ENCODE measurements at places on chromosomes 2 and 18.

GRCh38 chr18:14174706-14175085 is 42.5 kb upstream of the ZNF519 start:
- no peak for DNase-seq

DNA sequence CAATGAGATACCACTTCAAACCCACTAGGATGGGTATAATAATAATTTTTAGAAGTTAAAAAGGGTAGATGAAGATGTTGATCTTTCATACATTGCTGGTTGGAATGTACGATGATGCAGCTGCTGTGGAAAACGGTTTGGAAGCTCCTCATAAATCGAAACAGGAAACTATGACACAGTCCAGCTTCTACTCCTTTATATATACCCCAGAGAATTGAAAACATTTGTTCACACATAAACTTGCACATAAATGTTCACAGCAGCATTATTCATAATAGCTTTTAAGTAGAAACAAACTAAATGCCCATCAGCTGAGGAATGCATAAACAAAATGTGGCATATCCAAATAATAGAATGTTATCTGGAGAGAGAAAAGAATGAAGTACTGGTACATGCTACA is 95.0 kb downstream of the STRADB start:
- no peak for DNase-seq

- DNase-seq: no peak
Observed at GRCh38 chr18:75407468-75408437, 19.8 kb downstream of the SMIM21 start.

GRCh38 chr18:23885750-23886149 is 128.8 kb upstream of the TTC39C start:
- no peak for DNase-seq

GRCh38 chr2:139631966-139632365 is 851.8 kb upstream of the NXPH2 start:
- no peak for DNase-seq

GRCh38 chr18:36825526-36825925 is 3.3 kb downstream of the TPGS2 start:
- no peak for DNase-seq

DNA sequence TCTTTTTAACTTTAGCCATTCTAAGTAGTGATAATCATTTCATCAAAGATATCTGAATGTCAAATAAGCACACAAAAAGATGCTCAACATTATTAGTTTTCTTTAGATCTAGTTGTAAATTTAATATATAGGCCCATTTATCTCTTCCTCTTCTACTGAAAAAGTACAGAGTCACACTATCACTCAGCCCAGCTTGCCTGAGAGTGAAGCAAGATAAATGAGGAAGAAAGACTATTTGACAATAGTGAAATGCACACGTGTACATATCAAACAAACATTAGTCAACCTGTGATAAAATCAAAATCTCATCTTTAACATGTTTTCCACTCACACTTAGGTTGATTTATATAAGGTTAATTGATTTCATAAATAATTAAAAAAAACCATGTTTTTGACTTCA is 83.5 kb upstream of the CCDC195 start:
- DNase-seq: no peak

DNA sequence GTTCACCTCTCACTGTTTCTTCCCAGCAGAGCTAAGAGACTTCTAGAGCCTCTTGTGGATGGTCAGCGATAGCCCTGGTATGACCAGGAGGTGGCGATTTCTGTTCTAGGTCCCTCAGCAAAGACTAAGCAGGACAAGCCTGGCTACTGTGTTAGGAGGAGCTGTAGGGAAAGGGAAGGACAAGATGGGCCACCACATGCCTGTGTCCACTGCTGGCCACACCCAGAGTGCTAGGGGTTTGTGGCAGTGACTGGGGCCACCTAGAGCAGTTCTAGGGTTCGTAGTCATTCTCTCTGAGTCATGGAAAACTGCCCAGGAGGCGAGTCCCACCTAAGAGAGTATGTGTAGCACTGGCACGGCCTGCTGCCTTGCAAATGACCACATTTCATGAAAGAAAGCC is 179.4 kb downstream of the ALPK2 start:
- DNase-seq: no peak

GRCh38 chr18:29512203-29512602 is 1335.3 kb upstream of the CDH2 start:
- DNase-seq: no peak

- DNase-seq: no peak
Observed at GRCh38 chr2:227834423-227834822, 20.8 kb downstream of the CCL20 start.

DNA sequence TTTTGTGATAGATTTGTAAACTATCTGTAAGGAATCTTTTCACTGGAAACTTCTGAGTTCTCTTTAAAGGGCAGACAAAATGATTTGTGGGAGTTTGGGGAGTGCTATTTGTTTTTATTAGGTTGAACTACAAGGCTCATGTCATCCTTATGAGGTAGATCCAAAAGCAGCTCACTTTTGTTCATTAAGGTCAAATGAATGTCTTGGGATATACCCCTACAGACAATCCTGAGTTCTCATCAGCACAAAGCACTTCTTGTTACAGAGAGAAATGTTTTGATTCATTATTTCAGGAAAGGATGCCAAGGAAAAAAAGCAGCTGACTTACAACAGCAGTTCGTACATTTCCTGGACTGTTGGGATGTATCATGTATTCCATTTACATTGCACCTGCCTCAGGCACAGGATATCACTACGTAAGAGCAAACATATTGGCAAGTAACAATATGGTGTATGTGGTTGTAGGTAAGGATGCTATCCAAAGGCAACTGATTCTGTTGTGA is 68.9 kb downstream of the DCC start:
- no peak for DNase-seq

DNA sequence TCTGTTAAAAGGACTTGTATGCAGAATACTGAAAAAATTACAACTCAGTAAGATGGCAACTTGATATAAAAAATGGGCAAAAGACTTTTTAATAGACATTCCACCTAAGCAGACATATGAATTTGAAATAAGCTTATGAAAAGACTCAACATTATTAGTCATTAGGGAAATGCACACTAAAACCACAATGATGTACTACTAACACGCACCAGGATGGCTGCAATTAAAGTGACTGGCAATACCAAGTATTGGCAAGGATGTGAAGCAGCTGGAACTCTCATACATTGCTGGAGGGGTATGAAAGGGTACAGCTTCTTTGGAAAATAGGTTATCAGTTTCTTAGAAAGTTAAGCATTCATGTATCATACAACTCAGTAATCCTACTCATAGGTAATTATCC is 3.2 kb upstream of the ENOSF1 start:
- DNase-seq: no peak

DNA sequence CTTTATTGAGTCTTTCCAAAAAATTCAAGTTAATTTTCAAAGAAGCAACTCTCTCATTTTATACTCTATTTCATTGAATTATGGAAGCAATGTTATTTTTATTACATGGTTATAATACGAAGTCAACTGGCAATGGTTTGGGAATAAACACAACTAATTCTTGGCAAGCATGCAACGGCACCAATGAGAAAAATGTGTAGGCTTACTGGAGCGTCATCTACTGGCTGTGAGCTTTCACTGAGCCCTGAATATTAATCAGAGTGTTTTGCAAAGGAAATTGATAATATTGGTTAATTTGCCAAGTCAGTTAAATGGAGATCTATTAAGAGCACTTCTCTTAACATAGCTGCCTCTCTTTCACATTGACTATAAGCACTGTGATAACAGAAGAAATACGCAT is 163.9 kb downstream of the IKZF2 start:
- DNase-seq: no peak

- no peak for DNase-seq
Observed at GRCh38 chr2:156430980-156431358, 5.2 kb upstream of the GPD2 start.

DNA sequence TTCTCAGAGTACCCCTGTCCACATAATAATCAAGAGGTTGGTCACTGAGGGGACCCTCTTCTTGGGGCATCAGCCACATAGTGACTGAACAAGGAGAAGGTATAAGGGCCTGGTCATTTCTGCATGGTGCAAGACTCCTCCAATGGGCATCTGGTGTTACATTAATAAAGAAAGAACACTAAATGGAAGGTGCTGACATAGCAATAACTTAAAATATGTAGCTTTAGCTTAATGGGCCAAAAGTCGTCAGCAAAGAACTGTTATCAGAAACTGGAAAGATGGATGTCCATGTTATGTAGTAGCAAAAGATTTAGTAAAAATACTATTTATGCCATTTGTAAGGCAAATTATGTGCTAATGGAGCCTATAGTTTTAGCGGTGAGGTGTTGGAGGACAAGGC is 916.5 kb upstream of the SOX11 start:
- DNase-seq: no peak

- DNase-seq: no peak
Observed at GRCh38 chr2:60095202-60095815, 458.1 kb downstream of the BCL11A start.

DNA sequence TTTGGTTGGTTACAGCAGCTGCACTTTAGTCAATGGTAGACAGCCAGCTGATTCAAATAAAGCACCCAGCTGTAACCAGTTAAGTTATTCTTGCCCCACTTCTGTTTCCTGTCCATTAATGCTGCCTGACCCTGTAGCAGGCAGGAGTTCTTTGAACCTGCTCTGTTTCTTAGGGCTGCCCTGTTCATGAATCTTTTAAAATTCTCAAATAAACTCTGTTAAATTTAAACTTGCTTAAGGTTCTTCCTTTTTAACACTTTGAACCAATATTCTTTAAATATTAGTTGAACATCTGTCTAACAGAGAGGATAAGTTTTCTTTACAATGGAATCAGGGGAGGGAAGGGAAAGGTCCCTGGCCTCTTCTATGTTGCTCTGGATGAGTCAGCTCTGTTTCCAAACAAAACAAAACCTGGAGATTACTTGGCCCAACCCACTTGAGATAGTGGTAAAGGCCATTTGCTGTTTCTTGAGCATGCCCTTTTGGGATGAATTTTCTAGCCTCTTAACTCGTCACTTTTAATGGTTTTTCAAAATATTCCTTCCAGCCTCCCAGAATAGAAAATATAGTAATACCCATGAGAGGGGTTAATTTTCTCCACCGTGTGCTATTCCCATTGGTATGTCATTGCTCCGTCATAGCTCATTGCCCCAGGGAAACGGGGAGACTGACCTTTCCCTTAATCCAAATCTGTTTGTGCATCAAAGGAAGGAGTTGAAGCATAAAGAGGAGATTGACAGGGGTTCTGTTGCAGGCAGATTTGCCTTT is 112.1 kb upstream of the FHL2 start:
- no peak for DNase-seq

DNA sequence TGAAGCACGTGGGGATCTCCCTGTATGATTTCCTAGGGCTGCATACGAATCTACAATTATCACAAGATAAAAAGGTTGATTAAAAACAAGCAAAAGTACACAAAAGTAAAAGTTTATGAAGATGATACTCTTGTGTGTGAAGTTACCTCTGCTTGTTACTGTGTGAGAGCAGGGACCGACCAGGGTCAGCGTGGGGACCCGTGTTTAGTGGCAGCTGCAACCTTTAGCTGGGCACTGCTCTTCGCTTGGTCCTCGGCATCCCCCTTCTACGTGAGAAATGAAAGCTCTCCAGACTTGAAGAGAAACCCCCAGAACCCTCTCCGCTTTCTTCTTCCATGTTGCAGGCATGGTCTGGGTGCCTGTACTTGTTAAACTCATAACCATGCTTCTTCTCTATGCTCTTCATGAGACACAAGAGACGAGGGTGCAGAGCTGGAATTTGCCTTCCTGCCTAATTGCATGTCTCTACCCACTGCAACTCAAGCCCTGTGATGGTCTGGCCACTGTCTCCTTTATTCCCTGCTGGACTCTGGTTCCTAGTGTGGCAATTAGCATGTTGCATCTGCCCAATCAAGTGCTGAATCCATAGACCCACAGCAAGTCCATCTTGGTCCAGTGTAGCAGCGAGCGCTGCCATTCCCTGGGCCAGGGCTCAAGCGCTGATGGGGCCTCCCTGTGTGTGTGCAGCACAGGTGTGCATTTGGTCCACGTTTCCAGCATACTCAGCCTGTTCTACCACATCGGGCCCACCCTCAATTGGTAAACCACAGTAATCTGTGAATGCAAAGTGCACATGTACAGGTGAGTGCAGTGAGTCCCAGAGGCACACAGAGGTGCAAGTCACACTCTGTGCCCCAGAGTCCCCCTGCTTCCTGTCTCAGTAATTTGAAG is 88.5 kb downstream of the TWIST2 start:
- DNase-seq: no peak

GRCh38 chr2:190532581-190532980 is 1.9 kb downstream of the NEMP2 start:
- DNase-seq: no peak

DNA sequence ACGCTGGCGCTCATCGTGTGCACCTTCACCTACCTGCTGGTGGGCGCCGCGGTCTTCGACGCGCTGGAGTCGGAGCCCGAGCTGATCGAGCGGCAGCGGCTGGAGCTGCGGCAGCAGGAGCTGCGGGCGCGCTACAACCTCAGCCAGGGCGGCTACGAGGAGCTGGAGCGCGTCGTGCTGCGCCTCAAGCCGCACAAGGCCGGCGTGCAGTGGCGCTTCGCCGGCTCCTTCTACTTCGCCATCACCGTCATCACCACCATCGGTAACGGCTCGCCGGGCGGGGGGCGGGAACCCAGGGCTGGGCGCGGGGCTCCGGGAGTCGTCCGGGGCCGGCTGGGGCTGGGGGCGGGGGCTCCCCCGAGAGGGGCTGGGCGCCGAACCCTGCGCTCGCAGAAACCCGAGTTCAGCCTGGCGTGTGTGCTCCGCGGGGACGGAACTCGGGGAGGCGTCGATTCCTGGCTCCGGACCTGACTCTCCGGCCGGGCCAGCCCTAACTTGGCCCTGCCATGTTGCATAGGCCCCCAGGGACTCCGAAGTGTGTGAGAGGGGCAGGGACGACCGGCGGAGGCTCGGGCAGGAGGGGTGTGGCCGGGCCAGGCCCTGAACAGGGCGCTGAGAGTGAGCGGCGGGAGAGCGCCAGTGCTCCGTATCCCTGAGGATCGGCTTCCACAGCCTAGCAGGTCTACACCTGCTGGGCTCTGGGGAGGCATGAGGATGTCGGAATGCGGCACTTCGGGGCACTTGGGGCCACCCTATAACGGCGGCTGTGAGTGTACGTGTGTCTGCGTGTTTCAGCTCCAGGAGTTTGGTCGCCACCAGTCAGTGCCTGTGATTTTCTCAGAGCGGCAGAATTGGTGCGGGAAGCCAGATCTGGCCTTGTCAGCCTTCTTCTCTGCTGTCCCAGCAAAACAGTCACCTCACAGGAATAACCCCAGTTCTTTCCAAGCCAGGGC is 651 bp downstream of the KCNK3 start:
- DNase-seq: no peak

- no peak for DNase-seq
Observed at GRCh38 chr2:114170070-114170469, 272.4 kb upstream of the DPP10 start.

GRCh38 chr2:197079832-197080555 is 153.5 kb upstream of the PGAP1 start:
- no peak for DNase-seq

DNA sequence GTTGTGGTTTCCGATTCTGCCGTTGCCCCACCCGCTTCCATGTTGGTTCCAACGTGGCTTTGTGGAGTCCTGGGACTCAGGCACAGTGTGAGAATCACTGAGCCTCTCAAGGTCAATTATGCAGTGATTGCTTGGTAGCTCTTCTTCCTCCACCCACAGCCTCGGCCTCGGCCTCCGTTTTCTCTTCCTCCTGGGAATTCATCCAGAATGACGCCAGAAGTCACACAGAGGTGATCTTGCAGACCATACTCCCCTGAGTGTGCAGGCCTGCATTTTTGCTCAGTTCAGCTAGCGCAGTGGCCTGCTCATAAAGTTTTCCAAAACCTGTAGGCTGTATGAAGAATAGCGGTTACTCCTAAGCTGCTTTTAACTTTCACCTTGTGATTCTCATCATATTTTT is 273.3 kb downstream of the GBX2 start:
- no peak for DNase-seq

Data from stimulated activated CD4-positive, alpha-beta T cell treated with anti-CD3 and anti-CD28 coated beads, Interleukin-12 subunit alpha, Interleukin-12 subunit beta, amount 100 ng/mL, for 48 hours (primary cell).